ENCODE measurements at places on chromosomes 4 and X.

DNA sequence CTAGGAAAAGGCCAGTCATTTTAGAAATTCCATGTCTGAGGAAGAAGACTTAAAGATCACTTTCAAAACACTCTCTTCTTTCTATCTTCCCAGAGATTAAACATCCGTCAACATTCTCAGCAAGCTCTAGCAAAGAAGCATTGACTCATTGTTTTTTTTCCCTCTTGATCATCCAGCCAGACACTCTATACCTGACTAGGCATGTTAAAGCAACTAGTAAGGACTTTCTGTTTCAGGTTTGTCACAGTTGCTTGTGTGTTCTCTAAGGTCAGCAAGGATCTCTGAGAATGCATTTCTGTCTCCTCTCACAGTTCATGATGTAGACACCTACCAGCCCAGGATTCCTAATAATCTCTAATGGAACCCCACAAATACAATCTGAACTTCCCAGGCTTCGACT, 112.2 kb downstream of the IL13RA2 start:
- DNase-seq: no peak

- peak; percentile 40 for DNase-seq
Observed at GRCh38 chrX:133670383-133670782, 255.1 kb upstream of the GPC4 start.

DNA sequence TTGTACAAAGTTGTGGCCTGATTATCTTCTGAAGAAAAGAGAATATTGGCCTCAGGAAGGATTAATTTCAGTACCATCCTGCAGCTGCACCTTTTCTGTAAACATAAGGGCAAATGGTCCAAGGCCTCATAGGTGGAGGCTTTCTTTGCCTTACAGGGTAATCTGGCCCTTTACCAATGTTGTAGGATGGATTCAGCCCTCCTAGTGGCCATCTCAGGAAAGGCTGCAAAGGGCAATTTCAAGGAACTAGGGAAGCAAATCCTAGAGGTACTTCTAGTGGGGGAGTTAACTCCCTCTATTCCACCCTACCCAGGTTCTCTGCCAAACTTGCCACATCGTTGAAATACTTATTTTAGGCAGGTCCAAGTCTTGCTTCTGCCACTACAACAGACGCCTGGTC, 57.6 kb downstream of the UGT2B11 start:
- no peak for DNase-seq

GRCh38 chrX:150156615-150157014, 206.5 kb upstream of the MAMLD1 start:
- DNase-seq: no peak

DNA sequence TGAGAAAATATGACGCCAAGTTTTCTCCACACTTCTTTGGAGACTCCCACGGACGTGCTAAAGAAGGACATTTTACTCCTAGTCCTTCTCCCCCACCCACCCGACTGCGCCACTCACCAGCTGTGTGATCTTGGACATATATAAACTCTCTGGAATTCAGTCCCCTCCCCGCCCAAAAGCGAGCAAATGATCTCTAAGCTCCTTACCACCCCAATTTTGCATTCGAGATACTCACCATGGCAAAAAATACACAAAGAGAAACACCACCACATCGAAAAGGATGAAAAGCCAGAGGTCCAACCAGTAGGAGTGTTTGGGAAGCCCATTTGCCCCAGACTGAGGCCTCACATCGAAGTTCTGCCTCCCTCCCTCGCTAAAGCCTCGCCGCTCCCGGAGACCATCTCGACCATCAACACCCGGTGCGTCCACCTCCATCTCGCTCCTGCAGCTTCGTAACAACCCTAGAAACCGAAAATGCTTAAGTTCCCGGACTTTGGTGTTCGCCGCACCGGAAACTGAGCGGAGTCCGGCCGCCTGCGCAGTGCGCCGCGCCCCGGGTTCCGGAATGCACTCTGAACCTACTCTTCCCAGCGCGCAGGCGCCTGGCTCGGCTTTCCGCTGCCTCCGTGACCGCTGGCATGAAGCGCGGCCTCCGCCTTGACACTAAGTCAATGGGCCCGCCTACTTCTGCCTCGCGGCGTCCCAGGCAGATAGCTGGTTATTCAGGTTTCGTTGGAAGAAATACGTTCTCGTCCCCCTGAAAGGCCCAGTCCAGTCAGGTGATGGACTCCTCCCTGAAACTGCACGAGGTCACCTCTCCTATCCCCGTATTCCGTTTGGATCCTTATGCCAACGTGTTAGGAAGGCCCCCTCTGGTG, 21.6 kb downstream of the FABP2 start:
- peak; percentile 93 for DNase-seq

GRCh38 chrX:7216981-7217587, 69.1 kb upstream of the PUDP start:
- DNase-seq: no peak

DNA sequence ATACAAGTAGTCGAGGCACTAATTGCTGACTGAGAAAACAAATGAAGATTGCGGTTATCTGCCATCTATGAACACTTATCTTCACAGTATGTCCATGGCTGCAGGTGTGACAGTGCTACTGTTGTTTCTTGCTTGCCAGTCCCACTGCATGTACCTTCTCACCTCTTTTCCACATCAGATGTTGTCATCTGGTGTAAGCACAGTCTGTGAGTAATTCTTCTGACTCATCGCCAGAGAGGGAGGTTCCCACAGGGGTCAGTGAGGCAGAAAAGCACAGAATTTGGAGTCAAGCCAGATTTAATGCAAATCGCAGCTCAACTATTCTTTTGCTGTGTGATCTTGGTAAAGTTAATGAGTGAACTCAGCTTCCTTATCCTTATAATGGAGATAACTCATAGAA, 144.4 kb downstream of the GLRA2 start:
- no peak for DNase-seq

- no peak for DNase-seq
Observed at GRCh38 chr4:93879919-93880318, 51.4 kb downstream of the ATOH1 start.

DNA sequence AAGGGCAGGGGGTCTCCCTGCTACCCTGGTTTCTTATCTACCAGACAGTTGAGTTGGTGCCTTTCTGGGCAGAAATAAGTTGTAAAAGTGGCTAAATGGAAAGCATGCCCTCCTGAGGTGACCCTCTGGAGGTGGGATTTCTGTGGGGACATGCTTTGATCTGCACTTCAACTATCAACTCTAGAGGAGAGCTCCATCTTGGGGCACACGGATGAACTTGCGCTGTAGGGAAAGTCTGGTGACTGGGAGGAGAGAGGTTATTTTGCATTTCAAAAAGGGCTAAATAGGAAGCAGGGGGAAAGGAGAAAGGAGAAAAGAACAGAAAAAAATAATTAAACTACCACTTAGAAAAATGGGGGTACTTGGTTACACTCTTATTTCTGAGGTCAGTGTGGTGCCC, 12.7 kb upstream of the RHOXF2B start:
- DNase-seq: peak; percentile 24

- no peak for DNase-seq
Observed at GRCh38 chr4:146186596-146186995, 11.1 kb downstream of the LSM6 start.

DNA sequence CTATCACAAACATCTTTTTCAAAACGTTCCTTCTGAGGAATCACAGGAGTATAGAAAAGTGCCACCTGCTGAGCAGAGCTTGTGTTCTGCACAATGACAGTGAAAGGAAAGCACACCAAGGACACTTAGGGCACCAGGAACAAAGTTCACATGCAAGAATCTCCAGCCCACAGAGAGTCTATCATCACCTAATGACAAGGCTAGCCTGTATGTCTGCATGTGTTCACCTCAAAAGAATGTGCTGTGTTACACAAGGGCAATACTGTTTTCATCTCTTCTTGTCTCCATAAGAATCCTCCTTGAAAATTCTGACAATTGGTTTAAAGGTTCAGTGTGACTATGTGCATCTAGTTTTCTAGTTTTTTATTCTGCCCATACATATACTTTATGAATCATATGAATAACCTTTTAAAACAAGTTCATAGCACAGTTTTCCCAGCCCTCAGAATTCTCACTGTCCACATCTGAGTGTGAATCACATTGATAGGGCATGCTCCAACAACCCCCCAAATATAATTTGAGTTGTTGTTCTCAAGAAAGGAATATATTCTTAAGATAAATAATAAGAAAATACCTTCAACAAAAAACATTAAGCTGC, 118.0 kb downstream of the PWWP3B start:
- DNase-seq: no peak
